Left colon (tissue), 2 donors: ENCODE measurements at places on chromosomes 7 and 10.

DNA sequence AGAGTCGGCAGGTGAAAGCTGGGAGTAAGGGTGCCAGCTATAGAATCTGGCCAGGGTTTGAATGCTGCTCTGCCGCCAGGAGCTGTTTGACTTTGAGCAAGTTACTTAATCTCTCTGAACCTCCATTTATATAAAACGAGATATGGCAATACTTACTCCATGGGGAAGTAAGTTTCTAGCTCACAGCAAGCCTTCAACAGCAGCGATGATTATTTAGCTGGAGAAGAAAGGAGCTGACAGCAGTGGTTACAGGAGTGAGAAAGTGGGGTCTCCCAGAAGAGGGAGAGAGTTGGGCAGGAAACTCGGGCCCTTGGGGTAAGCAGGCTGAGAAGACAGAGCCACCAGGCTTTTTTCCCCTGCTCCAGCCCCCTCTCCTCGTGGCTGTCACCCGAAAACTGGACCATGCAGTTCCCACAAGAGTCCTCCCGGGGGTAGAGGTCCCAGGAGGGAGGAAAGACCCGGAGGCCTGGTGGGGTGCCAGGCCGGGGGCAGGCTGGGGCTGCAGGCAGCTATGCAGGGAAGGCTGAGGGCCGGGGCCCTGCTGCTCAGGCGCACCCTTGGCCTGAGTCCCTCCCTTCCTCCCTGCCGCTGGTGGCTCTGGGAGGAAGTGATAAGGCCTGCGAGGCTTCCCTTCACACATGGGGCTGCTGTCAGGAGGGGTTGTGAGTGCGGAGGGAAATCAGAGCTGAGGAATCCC lies 3.5 kb downstream of the NOS3 start:
- no peak for DNase-seq

DNA sequence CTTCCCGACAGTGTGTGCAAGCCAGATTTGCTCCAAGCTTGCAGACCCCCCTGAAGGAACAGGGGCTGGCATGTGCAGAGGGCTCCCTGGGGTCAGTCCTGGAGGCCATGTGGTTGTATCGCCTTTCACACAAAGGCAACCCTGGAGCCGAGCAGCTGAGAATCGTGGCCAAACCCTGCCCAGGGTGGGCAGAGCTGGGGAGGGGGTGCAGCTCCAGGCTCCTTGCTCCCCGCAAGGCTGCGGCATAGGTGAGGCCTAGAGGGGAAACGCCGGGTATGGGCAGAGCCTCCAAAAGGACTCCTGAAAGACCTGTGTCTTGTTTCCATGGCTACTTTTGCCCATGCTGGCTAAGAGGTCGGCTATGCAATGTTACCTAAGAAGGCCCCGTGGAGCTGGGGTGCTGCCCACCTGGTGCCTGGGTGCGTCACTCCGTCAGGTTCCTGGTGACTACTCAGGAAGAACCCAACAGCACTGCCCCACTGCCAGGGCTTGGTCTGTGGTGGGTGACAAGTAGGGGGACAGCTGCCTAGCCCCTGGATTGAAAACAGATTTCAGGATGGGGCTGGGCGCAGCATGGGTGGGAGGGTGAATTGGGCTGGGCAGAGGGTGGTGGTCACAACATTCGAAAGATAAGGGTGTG lies 171.0 kb upstream of the SHH start:
- no peak for DNase-seq

- DNase-seq: no peak
Observed at GRCh38 chr7:157499121-157499834, 162.5 kb downstream of the DNAJB6 start.

DNA sequence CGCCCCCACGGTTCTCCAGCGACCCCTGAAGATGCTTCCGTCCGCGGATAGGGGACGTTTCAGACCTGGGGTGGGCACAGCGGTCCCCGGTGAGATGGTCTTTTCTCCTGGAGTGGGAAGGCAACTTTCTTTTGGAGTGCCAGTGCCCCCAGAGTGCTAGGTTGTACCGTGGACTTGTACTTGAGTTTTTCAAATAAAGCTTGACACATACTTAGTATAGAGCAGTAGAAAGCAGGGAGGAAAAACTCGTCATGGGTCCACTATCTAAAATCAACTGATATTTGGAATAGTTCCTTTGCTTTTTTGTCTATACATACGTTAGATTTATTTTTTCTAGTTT lies 28.4 kb downstream of the RBM20 start:
- DNase-seq: no peak

DNA sequence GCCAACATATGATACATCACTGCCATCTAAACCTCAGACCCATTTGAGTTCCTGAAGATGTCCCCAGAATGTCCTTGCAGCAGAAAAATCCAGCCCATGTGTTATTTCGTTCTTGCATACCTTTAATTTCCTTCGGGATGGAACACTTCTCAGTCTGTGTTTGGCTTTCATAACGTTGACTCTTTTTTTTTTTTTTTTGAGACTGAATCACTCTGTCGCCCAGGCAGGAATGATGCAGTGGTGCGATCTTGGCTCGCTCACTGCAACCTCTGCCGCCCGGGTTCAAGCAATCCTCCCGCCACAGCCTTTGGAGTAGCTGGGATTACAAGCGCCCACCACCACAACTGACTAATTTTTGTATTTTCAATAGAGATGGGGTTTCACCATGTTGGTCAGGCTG lies 148.8 kb upstream of the TNRC18 start:
- no peak for DNase-seq

DNA sequence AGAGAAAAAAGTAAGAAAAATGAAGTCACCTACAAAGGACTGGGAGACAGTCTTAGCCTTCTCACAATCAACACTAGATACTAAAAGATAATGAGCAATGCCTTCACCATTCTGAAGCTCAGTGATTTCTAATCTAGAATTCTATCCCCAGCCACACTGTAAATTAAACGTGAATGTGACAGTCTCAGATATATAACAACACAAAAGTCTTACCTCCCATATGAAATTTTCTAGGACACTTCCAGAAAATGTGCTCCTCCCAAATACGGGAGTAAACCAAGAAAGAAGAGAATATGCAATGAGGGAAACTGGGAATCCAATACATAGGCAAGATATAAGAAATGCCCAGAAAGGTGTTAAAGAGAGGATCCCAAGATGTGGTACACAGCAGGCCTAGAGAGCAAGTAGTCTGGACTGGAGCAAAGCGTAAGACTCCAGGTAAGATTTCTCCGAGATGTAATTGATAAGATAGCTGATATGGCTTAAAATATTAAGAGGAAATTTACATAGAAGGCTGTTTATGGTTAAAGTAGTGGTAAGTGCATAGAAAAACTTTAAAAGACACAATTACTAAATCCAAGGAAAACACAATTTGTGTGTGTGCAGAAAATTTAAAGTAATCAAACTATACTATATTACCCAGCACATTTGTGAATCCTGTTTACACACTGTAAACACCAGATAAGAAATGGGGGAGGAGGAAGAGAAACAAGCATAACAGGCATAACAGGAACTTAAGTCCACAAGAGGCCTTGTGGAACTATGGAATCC lies 44.1 kb downstream of the SGMS1 start:
- no peak for DNase-seq

DNA sequence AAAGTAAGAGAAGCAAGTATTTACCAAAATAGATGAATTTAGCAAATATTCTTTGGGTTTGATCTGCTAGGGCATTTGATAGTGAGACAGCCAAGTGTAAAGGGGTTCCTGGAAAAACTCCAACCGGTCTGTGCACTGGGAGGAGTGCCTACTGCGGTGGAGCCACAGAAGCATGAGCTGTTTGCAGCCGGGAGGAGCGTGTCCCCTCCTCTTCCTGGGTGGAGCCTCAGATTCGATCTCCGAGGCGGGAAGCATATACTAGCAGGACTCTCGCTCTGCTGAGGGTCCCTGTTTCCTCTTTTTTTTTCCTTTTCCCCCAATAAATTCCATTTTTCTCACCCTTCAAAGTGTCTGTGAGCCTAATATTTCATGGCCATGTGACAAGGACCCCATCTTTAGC lies 45.1 kb upstream of the MET start:
- DNase-seq: no peak

DNA sequence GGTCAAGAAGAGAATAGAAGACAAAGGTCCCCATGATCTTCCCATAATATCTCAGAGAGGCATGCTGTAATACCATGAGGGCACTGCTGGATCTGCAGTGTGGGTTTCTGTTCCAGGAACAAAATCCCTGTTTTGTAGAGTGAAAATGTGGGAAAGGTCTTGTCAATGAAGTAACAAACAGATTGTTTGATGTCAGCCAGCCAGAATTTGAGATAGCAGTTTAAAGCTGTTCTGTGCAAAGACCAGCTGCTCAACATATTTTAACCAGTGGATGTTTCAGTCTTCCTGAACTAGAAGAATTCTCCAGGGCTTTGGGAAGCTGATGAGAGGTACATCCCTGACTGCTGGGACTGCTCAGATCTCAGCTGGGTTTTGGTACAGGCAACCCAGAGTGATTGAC lies 1012.5 kb downstream of the DNAJB9 start:
- no peak for DNase-seq

- DNase-seq: no peak
Observed at GRCh38 chr10:52437205-52437646, 123.1 kb downstream of the DKK1 start.
